ENCODE measurements at places on chromosomes 1 and 21. TPM values are rescaled to one million over a fixed set of nuclear protein-coding genes. Genes with fewer than 3 reads are reported as not detected.

DNA sequence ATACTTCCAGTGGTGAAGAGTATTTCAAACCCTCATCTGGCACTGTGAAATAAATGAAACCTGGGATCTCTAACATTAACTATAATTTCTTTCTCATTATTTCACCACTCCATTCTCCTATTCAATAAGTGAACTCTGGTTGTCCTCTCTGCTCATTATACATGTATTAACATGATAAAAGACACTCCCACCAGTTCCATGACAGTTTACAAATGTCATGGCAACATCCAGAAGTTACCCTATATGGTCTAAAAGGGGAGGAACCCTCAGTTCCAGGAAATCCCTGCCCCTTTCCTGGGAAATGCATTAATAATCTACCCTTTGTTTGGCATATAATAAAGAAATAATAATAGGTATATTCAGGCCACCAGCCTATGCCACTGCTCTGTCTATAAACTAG is 62.7 kb upstream of the BRINP3 start:
- no peak for DNase-seq
- no peaks in the 10 kb centered on the region for H3K4me1 ChIP-seq
- no peaks in the 10 kb centered on the region for H3K36me3 ChIP-seq
- H3K4me3 ChIP-seq, result no peak overlapping the region

The KLHDC8A gene
- not detected for total RNA-seq

- H3K36me3 ChIP-seq, result no peaks in the 10 kb centered on the region
- DNase-seq, result no peak
- peak overlapping the region; percentile 9 for H3K27ac ChIP-seq
- no peak overlapping the region for H3K4me3 ChIP-seq
Observed at GRCh38 chr1:8167936-8168335, 141.8 kb upstream of the ERRFI1 start.

DNA sequence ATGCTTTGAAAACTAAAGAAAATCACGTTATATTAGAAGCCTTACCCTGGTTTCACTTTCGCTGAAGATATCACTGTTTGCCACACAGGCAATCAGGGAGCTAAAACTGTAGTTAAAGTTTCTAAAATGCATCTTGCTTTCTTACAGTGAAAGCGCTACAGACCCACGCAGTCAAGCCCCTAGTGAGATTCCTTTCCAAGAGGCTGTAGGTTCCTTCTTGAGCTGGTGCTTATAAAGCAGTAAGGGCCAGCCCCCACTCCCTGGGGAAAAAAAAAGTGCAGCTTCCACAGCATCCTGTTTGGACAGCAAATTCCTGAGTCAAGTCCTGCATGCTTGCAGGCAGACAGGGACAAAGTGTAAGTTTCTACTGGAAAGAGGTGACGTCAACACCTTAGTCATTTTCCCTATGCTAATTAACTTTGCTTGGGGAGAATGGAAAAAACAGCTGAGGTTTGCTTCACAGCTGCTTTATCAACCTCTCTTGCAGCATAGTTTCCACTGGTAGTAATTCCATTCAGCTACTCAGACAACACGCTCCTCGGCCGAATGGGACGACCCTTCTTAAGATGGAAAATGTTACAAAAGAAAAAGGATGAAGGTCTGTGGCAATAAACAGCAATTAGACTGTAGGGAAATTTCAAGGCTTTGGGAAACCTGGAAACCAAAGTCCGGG is 14.7 kb upstream of the KCNE1 start:
- H3K36me3 ChIP-seq, result no peaks in the 10 kb centered on the region
- peak; percentile 79 for DNase-seq
- H3K27ac ChIP-seq, result peak overlapping the region; percentile 97
- H3K27me3 ChIP-seq, result no peaks in the 10 kb centered on the region
- H3K4me3 ChIP-seq, result peak overlapping the region; percentile 45
- no peaks in the 10 kb centered on the region for H3K4me1 ChIP-seq

The OR10T2 gene
- total RNA-seq, result not detected

DNA sequence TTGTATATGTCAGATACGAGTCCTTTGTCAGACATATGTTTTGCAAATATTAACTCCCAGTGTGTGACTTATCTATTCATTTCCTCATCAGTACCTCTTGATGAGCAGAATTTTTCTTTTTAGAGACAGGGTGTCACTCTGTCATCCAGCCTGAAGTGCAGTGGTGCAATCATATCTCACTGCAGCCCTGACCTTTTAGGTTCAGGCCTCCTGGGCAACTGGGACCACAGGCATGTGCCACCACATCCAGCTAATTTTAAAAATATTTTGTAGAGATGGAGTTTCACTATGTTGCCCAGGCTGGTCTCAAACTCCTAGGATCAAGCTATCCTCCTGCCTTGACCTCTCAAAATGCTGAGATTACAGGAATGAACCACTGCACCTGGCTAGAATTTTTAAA is 93.0 kb downstream of the HLCS start:
- no peak for DNase-seq
- H3K4me3 ChIP-seq, result no peak overlapping the region
- H3K36me3 ChIP-seq, result no peaks in the 10 kb centered on the region
- no peaks in the 10 kb centered on the region for H3K27me3 ChIP-seq
- no peak overlapping the region for H3K27ac ChIP-seq

- no peak overlapping the region for H3K4me3 ChIP-seq
- no peaks in the 10 kb centered on the region for H3K27me3 ChIP-seq
- DNase-seq, result no peak
- H3K4me1 ChIP-seq, result no peaks in the 10 kb centered on the region
- H3K36me3 ChIP-seq, result no peaks in the 10 kb centered on the region
- no peak overlapping the region for H3K27ac ChIP-seq
Observed at GRCh38 chr1:29355375-29355774, 119.1 kb downstream of the PTPRU start.

DNA sequence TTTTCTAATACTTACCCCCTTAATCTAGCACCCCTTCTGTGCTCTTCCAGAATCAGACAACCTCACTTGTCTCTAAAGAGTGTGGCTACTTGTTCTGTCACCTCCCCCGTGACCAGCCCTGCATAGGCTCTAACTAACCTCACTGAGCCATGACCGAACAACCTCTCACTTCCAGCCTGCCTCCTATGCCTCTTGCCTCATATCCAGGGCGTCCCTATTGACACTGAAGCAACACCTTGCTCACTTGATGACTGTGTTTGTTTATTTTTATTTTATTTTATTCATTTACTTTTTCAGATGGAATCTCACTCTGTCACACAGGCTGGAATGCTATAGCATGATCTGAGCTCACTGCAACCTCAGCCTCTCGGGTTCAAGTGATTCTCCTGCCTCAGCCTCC is 235.1 kb upstream of the B3GALT2 start:
- H3K36me3 ChIP-seq, result no peaks in the 10 kb centered on the region
- H3K27ac ChIP-seq, result no peak overlapping the region

DNA sequence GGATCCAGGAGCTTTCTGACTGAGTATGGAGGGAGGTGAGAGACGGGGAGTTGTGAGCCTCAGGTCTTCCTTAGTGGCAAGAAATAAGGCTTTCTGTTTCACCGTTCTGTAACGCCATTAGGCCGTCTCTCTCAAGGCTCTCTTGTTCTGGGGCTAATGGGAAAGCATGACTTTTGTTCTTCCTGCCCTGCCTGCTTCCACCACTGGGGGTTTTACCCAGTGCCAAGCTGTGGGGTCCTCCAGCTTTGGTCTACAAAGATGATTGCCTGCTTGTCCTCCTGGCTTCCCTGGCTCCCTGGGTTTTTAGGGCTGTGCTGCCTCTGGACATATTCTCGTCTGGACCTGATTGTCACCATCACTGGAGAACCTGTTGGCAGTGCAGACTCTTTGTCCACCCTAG is 74.8 kb upstream of the TINAGL1 start:
- H3K27ac ChIP-seq, result no peak overlapping the region
- H3K4me3 ChIP-seq, result no peak overlapping the region
- DNase-seq, result no peak
- H3K27me3 ChIP-seq, result no peaks in the 10 kb centered on the region
- H3K36me3 ChIP-seq, result no peaks in the 10 kb centered on the region

GRCh38 chr1:37537378-37537777 is 16.7 kb downstream of the SNIP1 start:
- peak overlapping the region; percentile 97 for H3K27ac ChIP-seq
- peaks cover 10% of the 10 kb centered on the region for H3K36me3 ChIP-seq
- H3K4me1 ChIP-seq, result no peaks in the 10 kb centered on the region
- DNase-seq, result no peak
- H3K4me3 ChIP-seq, result no peak overlapping the region

DNA sequence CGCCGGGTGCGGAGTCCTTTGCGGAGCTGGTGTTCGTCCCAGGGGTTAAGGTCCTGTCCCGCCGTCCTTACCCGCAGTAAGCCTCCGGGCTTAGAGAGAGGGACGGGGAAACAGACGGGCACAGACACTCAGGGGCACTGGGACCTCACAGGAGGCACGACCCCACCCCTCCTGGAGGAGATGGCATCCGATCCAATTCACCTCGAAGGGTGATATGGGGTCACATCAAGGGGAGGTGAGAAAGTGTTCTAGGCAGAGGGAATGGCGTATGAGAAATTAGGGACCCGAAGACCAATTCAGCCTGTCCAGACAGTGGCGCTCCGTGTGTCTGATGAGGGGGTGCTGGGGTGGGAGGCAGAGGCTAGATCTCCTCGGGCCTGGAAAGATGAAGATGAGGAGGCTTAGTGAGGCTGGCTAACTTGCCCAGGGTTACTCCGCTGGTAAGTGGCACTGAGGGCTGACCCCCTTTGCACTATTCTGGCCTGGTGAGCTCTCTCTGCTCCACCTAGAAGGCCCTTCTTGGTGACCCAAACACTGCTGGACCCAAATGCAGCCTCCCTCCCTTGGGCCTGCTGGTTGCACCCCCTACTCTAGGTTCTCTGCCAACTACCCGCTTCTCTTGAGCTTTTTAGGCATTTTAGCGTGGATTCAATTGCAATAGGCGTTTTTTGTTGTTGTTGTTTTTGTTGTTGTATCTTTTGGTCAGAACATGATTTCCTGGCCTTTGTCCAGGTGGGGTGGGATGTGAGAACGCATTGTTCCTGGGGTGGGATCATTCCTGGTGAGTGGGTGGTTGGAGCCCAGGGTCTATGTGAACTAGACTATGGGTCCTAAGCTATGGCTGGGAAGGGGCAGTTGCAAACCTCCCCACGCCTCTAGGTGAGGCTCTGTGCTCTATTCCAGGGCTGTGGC is 12.3 kb downstream of the BTBD19 start:
- DNase-seq, result no peak
- H3K27me3 ChIP-seq, result no peaks in the 10 kb centered on the region
- no peaks in the 10 kb centered on the region for H3K4me1 ChIP-seq

The PTP4A2 gene
- total RNA-seq, result 126 TPM

Measured in right lobe of liver (tissue), 6 donors.